MM.1S (cell line): ENCODE measurements at places on chromosomes 1 and 21.

GRCh38 chr1:113793878-113794834 lies 18.1 kb downstream of the RSBN1 start:
- H3K4me3 ChIP-seq: no peak overlapping the region
- no peak for DNase-seq
- no peaks in the 10 kb centered on the region for H3K36me3 ChIP-seq
- H3K4me1 ChIP-seq: peaks cover 10% of the 10 kb centered on the region; the same call in 1 of the 2 replicates
- H3K27me3 ChIP-seq: no peaks in the 10 kb centered on the region
- no peak overlapping the region for H3K27ac ChIP-seq

DNA sequence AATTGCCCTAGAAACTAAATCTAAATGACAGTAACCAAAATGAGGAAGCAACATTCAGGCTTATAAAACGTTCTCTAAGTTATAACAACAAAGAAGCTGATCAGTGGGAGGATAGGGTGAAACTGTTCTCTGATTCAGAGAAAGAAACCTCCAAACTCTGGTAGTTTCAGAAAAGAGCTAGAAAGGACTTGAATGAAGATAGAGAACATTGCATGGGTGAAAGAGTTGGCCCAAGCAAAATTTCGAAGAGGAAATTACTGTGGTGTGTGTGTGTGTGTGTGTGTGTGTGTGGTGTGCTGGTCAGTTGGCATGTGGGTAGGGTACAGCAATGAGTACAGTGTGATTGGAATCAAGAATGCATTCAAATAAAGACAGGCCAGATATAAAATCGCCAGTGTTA lies 16.5 kb upstream of the SPAG17 start:
- no peak overlapping the region for H3K4me3 ChIP-seq
- H3K27ac ChIP-seq: peak overlapping the region; percentile 39; the same call in 1 of the 2 replicates
- H3K36me3 ChIP-seq: no peaks in the 10 kb centered on the region
- H3K4me1 ChIP-seq: peaks cover 4% of the 10 kb centered on the region; the same call in 1 of the 2 replicates
- no peaks in the 10 kb centered on the region for H3K27me3 ChIP-seq

GRCh38 chr21:25813917-25814316 lies 79.1 kb downstream of the GABPA start:
- DNase-seq: no peak
- no peaks in the 10 kb centered on the region for H3K4me1 ChIP-seq
- no peak overlapping the region for H3K4me3 ChIP-seq
- H3K27ac ChIP-seq: no peak overlapping the region

DNA sequence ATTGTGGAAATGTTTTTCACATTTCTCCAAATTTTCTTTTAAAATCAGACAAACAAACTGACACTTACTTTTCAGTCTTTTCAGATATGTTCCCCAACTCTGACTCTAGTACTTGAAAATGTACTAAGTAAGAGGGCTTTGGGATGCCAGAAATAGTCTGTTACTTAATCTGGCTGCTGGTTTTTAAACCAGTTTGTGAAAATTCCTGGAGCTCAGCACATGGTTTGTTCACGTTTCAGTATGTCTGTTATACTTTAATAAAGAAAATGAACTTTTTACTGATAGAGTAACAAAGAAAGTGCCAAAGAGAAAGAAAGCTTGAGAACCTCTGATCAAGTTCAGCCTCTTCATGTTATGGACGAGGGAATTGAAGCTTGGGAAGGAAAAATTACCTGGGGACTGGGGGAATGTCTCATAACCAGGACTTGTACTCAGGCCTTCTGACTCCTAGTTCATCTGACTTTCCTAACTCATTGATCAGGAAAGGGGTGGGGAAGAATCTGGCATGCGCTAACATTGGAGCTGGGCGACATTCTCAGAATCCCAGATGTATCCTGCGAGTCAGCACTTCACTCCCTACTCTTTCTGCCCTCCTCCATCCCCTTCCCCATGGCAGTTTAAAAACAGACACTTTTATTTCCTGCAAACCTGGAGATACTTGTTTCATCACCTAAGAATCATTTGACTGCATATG lies 30.8 kb upstream of the DNAJC6 start:
- no peaks in the 10 kb centered on the region for H3K4me1 ChIP-seq
- H3K27me3 ChIP-seq: no peaks in the 10 kb centered on the region
- no peak overlapping the region for H3K27ac ChIP-seq
- no peak for DNase-seq
- no peak overlapping the region for H3K4me3 ChIP-seq

DNA sequence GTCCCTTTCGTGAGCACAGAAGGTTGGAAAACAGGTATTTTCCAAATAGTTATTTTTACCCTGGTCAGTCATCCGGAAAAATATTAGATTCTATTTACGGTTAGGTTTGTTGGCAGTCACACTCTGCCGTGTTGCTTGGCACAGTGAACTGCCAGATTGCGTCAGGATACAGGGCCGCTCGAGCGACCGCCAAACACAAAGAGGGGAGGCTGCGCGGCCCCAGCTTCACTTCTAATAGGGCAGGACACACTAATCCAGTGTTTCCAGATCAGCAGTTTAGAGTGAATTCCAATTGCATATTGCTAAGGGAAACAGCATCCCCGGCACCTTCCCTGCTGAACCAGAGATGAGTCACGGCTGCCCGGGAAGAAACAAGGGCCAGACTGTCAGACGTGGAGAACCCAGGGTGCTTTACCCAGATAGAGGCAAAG lies 22.9 kb downstream of the UMODL1 start:
- no peaks in the 10 kb centered on the region for H3K4me1 ChIP-seq
- H3K36me3 ChIP-seq: no peaks in the 10 kb centered on the region
- H3K4me3 ChIP-seq: no peak overlapping the region
